ENCODE measurements at places on chromosomes 3 and 15. TPM values are rescaled to one million over a fixed set of nuclear protein-coding genes. Genes with fewer than 3 reads are reported as not detected.

DNA sequence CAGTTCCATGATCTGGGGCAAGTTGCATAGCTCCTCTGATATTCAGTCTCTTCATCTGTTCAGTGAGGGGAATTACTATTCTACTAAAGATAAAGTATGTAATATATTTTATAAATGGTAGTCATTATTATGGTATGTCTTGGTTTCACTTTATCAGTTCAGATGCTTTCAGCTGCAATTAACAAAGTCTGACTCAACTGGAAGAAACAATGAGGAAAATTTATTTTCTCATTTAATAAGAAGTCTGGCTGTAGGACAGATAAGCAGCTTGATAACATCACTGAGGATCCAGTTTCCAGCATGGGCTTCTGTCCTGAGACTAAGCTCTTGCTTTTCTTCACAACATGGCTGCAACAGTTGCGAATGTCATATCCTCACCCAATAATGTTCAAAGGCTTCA, 354.3 kb upstream of the TRIM42 start:
- no peak for DNase-seq

- no peak for DNase-seq
Measured at GRCh38 chr3:40850861-40851260, 326.1 kb downstream of the ZNF621 start.

DNA sequence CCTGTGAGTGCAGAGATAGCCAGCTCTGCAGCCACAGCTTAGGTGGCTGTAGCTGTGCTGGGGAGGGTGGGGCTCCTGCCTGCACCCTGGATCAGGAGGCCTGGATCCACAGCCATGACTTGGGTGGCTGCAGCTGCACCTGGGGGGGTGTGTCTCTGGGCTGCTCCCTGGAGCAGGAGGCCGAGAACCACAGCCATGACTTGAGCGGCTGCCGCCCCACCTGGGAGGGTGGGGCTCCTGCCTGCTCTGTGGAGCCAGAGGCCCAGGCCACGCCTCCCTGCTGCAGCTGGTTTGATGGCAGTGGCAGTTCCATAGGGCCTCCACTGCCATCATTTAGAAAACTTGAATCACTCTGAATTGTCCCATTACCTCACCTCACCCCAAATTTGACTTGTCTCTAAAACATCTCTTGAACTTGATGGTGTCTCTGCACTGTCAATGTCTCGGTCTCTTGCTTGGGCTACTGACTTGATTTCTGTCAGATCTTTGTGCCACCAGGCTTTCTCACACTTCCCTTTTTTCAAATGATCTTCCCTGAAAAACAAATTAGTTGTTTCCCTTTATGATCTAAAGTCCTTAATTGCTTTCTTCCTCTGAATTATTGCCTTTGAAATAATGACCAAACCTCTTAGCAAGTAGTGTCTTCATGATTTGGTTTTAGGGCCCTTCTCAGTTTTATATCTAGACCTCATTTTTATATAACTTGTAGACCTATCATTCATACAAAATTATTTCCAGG, 313.2 kb upstream of the MME start:
- no peak for DNase-seq

MCF2L2 gene
- total RNA-seq, result 0.35 TPM

DNA sequence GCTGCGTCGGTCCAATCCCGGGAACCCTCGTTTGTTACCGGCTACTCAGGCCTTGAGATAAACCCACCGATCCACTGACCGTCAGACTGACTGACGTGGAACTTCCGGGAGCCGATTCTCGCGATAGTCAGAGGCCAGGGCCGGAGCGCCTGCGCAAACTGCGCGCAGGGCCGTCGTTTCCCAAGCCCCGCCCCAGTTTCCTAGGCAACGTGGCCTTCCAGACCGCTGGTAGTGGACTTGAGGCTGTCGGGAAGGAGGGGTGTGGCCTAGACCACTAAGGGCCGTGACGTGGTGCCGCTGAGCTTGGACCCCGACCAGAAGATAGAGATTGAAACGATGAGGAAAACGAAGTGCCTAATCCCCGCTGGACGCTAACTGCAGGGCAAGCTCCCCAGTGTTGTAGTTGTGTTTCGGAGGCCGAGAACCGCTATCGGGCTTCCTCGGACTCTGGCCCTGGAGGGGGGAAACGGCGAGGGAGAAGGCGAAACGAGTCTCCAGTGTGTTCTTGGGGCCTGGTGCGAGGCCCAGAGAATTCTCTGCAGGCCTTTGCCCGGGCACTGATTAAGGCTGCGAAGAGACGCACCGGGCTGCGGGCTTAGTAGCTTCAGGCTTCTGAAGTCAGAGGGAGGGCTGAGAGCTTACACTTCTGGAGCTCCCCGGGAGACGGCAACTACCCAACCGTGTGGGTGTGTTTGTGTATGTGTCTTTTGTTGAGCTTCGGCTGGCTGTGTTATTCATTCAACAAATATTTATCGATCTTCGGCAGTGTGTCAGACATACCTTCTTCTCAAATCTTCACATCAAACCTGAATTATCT, at the start of gene COPB2:
Gene COPB2, minus strand, starts transcription at position 96 of the 817 bp plus-strand sequence. CDS start 97 bp downstream, outside the sequence.
- peak; percentile 100 for DNase-seq

NRROS gene
- total RNA-seq, result 0.39 TPM

GRCh38 chr15:65208647-65209046, 2.6 kb downstream of the CILP start:
- no peak for DNase-seq

AMIGO3 gene
- 0.73 TPM for total RNA-seq

CYP1A2 gene
- not detected for total RNA-seq

GRCh38 chr15:65095747-65096104, 19.2 kb downstream of the KBTBD13 start:
- DNase-seq, result no peak

DNA sequence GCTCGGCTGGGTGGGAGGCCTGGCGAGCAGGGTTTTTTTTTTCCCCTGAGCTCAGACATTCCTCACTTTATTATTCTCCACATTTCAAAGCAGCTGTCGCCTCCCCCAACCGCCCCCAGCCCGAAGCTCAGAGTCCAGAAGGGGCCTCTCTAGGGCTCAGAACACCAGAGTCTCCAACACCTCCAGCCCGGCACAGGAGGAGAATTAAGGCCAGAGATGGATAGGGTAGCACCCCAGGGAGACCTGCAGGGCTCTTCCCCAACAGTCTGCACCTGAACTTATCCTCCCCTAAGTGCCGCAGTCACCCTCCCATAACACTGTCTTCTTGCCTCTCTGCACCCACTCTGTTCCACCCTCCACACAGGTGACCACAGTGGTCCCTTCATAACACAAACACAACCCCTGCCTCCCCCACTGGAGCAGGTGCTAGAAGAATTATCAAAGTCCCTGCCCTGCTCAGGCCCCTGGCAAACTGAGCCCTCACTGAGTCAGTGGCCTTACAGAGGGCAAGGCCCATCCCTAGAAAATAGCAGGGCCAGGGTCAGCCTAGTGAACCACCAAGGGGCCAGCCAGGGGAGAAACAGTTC, 14.1 kb downstream of the MYL3 start:
- DNase-seq, result no peak

DNA sequence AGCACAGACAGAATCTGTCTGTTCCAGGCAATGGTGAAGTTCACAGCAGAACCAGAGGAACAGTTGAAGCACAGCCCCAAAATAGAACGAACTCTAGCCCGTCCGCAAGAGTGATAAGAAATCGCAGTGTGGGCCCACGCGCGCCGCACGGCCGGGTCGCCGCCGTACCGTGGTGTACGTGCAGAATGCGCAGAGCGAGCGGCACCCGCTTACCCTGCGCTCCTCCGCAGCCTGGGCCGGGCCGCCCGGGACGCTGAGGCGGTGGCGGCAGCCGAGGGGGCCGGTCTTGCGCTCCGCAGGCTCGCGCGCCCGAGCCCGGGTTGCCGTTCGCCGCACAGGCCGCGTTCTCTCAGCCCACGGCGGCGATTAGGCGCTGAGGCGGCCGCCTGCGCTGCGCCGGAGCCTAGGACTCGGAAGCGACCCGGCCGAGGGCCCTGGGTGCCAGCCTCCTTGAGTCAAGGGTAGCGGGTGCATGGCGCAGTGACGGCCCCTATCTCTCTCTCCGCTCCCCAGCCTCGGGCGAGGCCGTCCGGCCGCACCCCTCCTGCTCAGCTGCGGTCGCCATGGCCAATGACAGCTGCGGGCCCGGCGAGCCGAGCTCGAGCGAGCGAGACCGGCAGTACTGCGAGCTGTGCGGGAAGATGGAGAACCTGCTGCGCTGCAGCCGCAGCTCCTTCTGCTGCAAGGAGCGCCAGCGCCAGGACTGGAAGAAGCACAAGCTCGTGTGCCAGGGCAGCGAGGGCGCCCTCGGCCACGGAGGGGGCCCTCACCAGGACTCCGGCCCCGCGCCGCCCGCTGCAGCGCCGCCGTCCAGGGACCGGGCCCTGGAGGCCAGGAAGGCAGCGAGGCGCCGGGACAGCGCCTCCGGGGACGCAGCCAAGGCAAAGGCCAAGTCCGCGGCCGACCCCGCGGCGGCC, 20.5 kb downstream of the WDR73 start:
- peak; percentile 76 for DNase-seq

GRCh38 chr3:20652231-20652986, 466.4 kb upstream of the SGO1 start:
- DNase-seq, result no peak

GABRR3 gene
- total RNA-seq, result not detected

XCR1 gene
- total RNA-seq, result not detected

GRCh38 chr3:149267565-149267964, 45.9 kb upstream of the CP start:
- no peak for DNase-seq

DNA sequence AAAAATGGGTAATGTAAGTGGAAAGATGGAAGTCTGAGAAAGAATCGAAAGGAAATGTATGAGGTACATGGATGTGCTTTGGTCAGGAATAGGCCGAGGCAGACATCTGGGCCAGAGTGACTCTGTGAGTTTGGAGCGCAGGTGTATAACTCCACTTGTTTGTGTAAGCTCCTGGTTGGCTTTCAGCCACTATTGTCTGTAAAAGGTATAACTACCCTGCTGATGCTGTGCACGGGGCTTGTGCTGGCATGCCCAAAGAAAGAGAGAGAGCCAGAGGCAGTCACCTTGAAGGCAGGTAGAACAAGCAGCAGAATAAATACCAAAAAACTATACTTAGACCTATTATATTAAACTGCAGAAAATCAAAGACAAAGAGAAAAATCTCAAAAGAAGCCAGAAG, 32.7 kb upstream of the CD96 start:
- no peak for DNase-seq

- no peak for DNase-seq
Measured at GRCh38 chr3:155239960-155240359, 53.5 kb downstream of the STRIT1 start.

DNA sequence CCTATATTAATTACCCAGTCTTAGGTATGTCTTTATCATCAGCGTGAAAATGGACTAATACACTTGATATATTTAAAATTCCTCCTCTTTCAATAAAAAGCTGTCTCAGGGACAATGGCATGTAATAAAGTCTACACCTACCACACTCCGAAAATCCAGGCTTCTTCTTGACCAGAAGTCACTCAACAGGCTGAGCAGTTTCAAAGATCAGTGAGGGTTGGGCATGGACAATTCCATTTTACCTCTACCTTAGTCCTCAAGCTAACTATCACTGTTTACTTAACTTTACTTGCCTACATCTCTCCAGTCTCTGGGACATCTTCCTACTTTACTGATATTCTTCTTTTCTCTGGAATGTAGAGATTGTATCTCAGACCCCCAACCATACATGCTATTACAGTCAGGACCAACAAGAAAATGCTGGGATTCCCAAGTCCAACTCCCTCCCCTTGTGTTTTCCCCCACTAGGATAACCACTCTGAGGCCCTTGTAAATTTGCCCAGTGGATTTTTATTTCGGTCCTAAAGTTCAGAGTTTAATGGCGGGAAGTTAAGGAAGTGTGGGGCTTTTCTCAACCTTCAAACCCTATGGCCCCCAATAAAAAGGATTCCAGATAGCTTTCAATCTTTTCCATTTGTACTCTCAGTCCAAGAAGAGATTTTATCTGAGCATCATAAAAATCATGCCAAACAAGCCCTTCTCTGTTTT, 137.1 kb upstream of the TSC22D2 start:
- no peak for DNase-seq

DNA sequence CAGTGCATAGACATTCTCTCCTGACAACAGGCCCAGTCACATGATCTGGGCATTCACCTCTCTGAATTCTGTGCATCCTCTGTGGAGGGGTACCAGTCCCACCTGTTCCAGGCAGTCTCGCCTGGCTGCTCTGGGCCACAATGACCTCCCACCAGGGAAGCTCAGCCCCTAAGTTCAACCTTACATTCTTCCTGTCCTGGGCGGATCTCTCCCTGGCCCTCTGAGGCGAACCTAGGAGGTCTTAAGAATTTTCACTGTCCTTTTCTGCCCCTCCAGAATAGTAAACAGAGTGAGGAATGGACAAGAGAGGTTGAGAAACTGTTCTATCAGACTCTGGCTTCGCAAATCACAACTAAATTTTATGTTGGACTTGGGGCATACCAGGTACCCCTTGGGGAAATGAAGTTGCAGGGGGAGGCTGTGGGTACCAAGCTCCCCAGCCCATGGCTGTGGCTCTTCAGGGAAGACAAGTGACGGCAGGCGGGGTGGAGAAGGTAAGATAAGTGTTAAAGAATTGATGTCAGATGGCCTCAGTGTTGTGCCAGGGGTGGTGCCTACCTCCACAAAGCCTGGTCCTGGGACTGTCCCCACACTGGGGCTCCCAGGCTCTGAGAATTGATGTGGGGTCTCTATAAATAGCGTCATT, 5.3 kb downstream of the SCN5A start:
- no peak for DNase-seq

- DNase-seq, result no peak
Measured at GRCh38 chr15:101115786-101116680, 135.8 kb downstream of the CHSY1 start.

DNA sequence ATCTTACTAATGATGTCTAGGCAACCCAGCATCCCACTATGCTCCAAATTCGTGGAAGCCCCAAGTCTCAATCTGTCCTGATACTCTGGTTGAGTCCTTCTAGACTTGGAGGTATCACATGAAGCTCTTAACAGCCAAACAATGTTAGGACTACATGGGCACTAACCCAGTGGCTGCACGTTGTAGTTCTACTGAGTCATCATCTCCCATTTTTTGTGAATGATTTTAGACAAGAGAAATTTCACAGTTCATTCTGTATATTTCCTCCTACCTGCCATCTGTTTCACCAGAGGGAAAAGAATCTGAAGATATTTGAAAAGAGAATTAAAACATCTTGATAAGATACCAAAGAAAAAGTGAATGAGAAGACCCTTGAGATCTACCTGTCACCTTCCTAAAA, 9.8 kb upstream of the WWTR1 start:
- no peak for DNase-seq

- no peak for DNase-seq
Measured at GRCh38 chr3:124985349-124985748, 50.8 kb upstream of the MUC13 start.

GRCh38 chr3:76646921-76647562, 392.9 kb upstream of the ROBO2 start:
- DNase-seq, result no peak

LMAN1L gene
- total RNA-seq, result 1.1 TPM
